H1 (cell line): ENCODE measurements at places on chromosomes 11 and 22. TPM values are rescaled to one million over a fixed set of nuclear protein-coding genes. Genes with fewer than 3 reads are reported as not detected.
A peak's percentile ranks its signal among the peaks of the same experiment; 100 is the strongest.

DNA sequence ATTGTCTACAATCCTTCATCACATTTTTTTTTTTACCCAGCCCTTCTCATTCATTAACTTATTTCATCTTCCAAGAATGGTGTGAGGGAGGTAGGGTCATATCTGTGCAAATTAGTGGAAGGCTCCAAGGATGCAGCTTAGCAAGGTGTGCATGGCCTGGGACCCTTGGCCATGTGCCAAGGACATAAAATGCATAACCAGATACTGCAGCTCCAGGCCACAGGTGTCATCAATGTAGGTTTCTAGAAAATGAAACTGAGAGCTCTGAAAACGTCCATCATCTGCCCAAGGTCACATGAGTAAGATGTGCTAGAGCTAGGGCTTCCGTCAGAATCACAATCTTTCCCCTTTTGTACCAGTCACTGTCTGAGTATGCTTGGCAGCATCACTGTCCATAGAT, 29.8 kb downstream of the ANKK1 start:
- DNase-seq: no peak
- H3K27ac ChIP-seq: no peak overlapping the region
- no peaks in the 10 kb centered on the region for H3K4me1 ChIP-seq
- H3K4me3 ChIP-seq: no peak overlapping the region
- no peaks in the 10 kb centered on the region for H3K27me3 ChIP-seq
- H3K36me3 ChIP-seq: no peaks in the 10 kb centered on the region

Gene MISFA
- 3.8 and 4.1 TPM in 2 replicates for total RNA-seq

DNA sequence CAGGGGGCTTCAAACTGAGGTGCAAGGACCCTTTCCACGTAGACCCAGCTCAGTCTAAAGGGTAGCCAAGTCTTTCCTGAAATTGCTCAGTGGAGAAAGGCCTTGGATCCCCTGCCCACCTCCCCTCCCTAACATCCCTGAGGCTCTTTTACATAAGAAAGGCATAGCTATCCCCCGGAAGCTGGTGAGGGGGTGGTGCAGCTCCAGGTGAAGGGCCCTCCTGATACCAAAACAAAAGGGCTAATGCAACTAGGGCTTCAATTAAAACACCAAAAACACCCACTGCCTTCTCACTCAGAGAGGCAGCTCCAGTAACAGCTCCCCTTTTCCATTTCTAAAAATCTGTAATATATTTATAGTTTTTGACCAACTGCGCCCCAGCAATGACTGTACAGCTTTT, 5.8 kb downstream of the SHANK2 start:
- DNase-seq: no peak
- no peaks in the 10 kb centered on the region for H3K27me3 ChIP-seq
- H3K27ac ChIP-seq: peak overlapping the region; percentile 94
- H3K4me3 ChIP-seq: peak overlapping the region; percentile 30

Gene SCGB2A2
- total RNA-seq: not detected in 2 replicates

DNA sequence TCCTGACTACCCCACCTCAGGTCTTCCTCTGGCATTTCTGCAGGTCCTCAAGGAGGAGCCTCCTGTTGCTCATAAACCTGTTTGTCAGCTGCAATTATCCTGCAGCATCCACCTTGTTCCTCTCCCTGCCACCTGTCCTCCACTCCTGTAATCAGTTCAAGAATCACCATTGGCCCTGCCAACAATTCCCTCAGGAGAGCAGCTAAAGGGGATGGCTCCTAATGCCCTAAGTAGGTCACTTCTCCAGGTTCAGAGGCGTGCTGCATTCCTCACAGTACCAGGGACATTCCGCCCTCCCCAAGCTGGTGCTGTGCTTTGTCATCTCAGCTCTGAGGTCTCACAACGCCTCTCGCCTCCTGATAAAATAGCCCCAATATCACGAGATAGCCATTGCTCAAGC, 2.1 kb downstream of the CLDN25 start:
- no peaks in the 10 kb centered on the region for H3K4me1 ChIP-seq
- H3K27me3 ChIP-seq: no peaks in the 10 kb centered on the region
- H3K4me3 ChIP-seq: no peak overlapping the region
- H3K36me3 ChIP-seq: no peaks in the 10 kb centered on the region
- no peak overlapping the region for H3K27ac ChIP-seq

Gene CBL
- 57.6 and 57.8 TPM in 2 replicates for total RNA-seq

- no peak overlapping the region for H3K27ac ChIP-seq
- DNase-seq: peak; percentile 62
- no peaks in the 10 kb centered on the region for H3K36me3 ChIP-seq
- H3K27me3 ChIP-seq: peaks cover 1% of the 10 kb centered on the region
Measured at GRCh38 chr11:95705485-95706124, 84.0 kb downstream of the FAM76B start.

- no peaks in the 10 kb centered on the region for H3K4me1 ChIP-seq
- H3K27ac ChIP-seq: no peak overlapping the region
- H3K36me3 ChIP-seq: no peaks in the 10 kb centered on the region; the same call in 1 of the 2 replicates
- no peaks in the 10 kb centered on the region for H3K27me3 ChIP-seq
- DNase-seq: no peak
- H3K4me3 ChIP-seq: no peak overlapping the region
Measured at GRCh38 chr22:32971276-32971675, 86.9 kb downstream of the SYN3 start.

Gene OR5P2
- not detected in 2 replicates for total RNA-seq

DNA sequence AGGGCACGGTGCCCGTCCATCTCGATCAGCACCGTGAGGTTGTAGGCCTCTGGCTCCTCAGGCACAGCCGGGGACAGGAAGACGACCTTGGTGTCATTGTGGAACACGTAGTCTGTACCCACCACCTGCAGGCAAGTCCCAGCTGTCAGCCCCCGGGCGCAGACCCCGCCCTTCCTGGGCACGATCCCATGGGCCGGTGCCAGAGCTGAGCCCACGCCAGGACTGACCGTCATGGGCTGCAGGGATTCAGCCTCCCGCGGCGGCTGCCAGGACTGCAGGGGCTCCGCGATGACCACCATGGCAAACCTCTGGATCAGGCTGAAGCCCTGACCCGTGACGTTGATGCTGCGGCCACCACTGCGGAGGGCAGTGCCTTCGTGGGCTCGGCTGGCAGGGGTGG, 11.8 kb upstream of the MAPK11 start:
- no peak for DNase-seq
- no peaks in the 10 kb centered on the region; the same call in 1 of the 2 replicates for H3K4me1 ChIP-seq
- H3K27ac ChIP-seq: 0 out of 2 replicates have a peak overlapping the region, but pooled peaks have one; percentile 24
- H3K4me3 ChIP-seq: no peak overlapping the region
- no peaks in the 10 kb centered on the region for H3K27me3 ChIP-seq
- peaks cover 87% of the 10 kb centered on the region for H3K36me3 ChIP-seq

Gene MS4A6A
- total RNA-seq: not detected in 2 replicates

GRCh38 chr11:132187386-132187785, 817.0 kb downstream of the NTM start:
- H3K4me1 ChIP-seq: no peaks in the 10 kb centered on the region
- no peak for DNase-seq
- H3K27me3 ChIP-seq: no peaks in the 10 kb centered on the region
- H3K4me3 ChIP-seq: no peak overlapping the region
- H3K27ac ChIP-seq: no peak overlapping the region

- H3K27me3 ChIP-seq: no peaks in the 10 kb centered on the region
- H3K4me3 ChIP-seq: no peak overlapping the region
- H3K27ac ChIP-seq: no peak overlapping the region
- no peaks in the 10 kb centered on the region for H3K36me3 ChIP-seq
Measured at GRCh38 chr11:118226296-118226695, 1.5 kb upstream of the JAML start.

- no peak overlapping the region for H3K4me3 ChIP-seq
- no peaks in the 10 kb centered on the region for H3K4me1 ChIP-seq
- no peak overlapping the region for H3K27ac ChIP-seq
- peak; percentile 39 for DNase-seq
Measured at GRCh38 chr22:18994701-18995326, 58.7 kb upstream of the PRODH start.
